CD4-positive, alpha-beta T cell treated with Interleukin-21 for 1 hour (primary cell): ENCODE measurements at places on chromosomes 5 and 9.

DNA sequence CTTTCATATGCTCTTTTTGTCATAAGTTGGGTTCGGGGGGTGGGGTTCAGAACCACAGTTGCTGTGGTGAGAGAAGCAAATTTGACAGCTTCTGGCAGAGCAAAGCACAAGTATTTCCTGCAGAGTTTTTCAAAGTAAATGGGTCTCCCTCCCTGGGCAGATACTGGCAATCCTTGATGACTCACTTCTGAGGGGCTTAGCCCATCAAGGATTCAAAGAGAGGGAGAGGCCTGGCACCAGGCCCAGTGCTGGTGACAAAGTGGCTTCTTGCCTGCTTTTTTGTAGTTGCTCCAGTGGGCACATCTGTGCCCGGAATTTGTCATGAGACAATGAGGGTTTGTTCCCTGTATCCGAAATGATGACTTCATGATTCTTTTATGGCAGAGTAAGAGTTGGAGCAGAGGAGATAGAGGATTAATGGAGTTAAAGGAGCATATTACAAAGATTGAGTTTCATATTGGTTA, 46.6 kb upstream of the TNC start:
- DNase-seq, result no peak

- DNase-seq, result no peak
Observed at GRCh38 chr5:123701511-123702200, 189.7 kb downstream of the CSNK1G3 start.

DNA sequence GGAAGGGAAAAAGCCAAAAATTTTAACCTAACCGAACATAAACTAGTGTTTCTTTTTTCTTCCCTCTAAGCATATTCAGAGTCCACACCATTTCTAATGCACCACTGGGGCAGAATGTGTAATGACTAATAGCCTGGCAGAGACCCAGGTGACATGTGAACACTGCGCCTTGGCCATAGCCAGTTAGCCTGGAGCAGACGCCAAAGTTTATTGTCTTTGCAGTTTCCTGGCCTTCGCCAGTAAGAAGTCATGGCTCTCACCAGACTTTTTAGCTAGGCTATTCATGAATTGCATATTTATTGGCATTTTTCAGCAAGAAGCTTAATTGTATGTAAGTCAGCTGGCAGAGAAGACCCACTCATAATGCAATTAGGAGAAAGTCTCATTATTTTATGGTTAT, 182.8 kb upstream of the SLC27A6 start:
- DNase-seq, result no peak

DNA sequence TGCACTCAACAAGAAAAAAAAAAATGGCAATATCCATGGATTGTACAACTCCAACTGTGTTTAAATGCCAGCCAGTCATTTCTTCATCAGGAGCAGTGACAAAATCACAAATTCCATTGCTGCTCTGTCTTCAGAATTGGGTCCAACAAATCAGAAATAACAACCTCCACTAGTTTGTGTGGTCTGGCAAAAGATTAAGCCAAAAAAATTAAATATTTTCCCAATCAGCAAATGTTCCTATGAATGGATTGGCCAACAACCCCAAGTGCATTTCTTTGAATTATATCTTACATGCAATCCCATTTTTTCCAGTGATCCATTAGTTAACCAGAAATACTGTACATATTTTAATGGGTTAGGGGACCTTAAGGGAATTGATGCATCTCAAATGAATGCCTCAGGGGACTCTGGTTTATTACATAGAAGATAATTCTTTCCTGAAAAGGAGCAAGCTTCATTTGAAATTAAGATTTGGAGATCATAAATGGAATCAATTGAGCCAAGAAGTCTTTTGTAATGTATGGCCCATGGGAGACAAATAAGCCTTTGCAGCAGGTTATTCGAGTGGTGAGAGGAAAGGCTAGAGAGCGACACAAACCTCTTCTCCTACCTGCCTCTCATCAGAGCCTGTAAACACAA, 131.8 kb downstream of the TLE1 start:
- no peak for DNase-seq

- no peak for DNase-seq
Observed at GRCh38 chr9:83304686-83305085, 233.5 kb downstream of the FRMD3 start.

DNA sequence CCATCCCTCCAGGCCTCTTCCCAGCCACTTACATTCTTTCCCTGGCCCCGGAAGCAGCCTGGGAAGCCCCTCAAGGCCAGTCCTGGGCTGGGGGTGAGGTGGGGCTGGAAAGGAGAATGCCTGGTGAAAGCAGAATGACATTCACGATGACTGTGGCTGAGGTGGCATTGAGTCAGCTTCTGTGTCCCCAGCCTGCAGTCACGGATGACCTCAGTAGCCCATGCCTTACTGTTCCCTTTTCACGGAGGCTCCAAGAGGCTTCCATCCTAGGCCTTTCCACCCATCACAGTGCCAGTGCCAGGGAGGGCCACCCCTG, 2.7 kb downstream of the PRDM12 start:
- DNase-seq, result no peak

DNA sequence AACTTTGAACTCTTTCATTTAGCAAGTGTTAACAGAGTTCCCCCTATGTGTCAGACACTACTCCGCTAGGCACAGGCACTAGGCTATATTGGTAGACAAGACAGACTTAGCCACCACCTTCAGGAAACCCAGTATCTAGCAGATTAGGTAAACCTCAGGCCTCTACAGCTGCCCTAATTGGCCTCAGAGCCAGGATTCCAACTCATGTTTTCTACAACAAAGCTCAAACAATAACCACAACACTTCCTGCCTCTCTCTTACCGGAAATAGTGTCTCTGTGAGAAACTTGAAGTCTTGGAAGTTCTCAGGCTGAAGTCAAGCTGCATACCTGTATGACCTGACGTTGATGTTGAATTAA, 116.6 kb upstream of the SLC44A1 start:
- DNase-seq, result peak; percentile 84

- no peak for DNase-seq
Observed at GRCh38 chr5:9454012-9454481, 91.8 kb downstream of the SEMA5A start.

DNA sequence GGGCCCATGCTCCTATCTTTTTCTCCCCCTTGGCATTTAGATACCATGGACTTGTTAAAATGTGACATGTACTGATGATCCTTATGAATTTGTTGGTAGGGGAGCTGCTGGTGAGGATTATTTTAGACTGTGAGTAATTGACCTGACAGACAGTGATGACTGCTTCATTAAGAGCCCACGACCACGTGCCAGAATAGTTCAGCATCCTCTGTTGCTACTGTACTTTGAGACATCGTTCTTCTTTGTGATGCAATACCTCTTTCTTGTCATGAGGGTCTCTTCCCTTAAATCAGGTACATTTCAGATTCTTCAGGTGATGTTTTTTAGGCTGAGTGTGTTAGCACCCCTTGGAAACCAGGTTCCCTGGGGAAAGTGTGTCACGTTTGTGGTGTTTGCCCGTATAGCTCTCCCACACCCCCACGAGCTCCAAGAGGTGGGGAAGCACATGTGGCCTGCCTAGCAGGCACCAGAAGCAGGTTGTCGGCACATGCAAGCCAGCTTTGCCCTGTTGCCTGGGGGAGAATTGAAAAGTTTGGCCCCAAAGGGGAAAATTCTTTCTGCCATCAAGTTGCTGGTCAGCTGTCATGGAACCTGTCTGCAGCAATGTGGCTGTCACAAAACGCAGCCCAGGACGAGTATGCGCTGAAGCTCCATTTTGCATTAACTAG, 25.1 kb downstream of the QRFP start:
- no peak for DNase-seq

- no peak for DNase-seq
Observed at GRCh38 chr9:103658156-103658555, 436.0 kb upstream of the SMC2 start.

- DNase-seq, result no peak
Observed at GRCh38 chr5:168713051-168713450, 133.9 kb upstream of the PANK3 start.

DNA sequence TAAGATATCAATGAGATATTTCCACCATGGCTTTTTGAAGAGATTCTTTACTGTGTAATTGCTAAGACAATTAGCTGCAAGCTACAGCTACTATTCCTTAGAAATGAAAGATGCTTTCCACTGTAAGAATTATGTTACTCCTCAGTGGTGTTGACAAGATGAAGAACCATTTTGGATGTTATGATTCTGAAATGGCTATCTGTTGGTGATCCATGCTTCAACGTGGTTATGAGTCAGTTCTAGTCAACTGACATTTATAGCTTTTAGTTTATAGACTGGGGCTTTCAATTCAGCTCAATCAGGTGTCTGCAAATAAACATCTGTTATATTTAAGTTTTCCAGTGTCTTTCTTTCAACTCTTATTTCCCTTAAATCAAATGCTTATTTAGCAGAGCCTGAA, 93.7 kb downstream of the SGCD start:
- DNase-seq, result no peak

DNA sequence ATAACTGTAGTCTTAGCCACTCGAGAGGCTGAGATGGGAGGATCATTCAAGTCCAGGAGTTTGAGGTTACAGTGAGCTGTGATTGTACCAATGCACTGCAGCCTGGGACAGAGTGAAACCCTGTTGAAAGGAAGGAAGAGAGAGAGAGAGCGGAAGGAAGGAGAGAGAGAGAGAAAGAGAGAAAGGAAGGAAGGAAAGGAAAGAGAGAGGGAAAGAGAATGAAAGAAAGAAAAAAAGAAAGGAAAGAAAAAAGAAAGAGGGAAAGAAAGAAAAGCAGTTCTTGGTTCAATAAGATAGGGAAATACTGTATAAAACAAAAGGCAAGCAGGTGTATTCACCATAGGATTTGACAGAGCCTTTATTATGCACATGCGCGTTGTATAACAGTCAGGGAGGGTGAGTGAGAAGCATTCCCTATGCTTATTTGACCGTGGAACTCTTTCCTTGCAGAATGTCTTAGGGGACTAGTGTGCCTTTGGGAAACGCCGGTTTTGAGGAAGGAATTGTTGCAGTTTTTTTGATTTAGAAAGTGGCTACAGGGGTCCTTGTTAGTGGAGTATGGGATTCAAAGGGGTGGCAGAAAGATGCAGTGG, 42.0 kb downstream of the GSN start:
- DNase-seq, result no peak

DNA sequence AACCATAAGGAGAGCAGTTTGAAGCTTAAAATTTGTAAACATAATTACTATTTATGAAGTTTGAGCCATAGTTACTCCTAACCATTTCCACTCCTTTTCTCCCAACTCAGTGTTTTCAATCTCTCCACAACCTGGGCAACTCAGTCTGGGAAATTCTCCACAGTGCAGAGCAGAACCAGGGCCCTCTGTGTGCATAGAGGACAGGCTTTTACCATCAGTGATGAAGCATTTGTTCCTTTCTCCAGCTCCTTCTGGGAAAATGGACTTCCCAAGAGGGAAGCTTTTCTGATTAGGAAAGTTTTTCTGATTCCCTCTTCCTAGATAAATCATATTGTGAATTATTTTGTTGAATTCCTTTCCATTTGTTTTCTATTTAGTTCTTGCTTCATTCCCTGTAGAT, 132.3 kb upstream of the MPDZ start:
- DNase-seq, result no peak

DNA sequence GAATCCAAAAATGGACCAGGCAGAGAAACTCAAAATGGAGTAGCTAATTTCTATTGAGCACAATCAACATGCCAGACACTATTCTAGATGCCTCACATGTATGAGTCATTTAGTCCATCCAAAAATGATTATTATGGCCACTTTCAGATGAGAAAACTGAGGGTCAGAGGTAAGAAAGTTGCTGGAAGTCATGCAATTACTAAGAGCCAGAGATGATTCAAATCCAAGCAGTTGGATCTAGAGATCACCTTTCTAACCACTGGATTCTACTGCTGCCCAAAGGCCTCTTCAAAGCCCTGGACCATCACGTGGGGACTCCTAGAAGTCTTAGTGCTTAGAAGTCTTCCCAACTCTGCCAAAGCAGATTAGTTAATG, 51.8 kb upstream of the HMHB1 start:
- no peak for DNase-seq

- DNase-seq, result no peak
Observed at GRCh38 chr5:174523311-174524071, 200.9 kb upstream of the MSX2 start.

DNA sequence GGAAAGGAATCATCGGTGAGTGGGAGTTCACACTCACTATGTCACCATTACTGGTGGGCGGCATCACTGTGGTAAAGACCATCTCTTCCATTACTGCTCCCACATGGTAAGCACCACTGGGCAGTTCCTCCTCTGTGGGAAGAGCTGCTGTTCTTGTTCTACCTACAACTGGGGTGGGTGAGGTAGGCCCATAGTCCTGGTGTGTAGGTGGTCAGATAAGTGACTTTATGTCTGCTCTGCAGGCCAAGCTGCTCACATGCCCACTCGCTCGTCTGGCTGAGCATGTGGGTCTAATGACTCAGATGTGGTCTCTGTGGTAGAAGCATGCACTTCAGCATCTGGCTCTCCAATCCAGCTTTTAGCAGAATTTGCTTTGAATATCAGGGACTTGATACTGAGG, 82.9 kb downstream of the TMEM215 start:
- no peak for DNase-seq

DNA sequence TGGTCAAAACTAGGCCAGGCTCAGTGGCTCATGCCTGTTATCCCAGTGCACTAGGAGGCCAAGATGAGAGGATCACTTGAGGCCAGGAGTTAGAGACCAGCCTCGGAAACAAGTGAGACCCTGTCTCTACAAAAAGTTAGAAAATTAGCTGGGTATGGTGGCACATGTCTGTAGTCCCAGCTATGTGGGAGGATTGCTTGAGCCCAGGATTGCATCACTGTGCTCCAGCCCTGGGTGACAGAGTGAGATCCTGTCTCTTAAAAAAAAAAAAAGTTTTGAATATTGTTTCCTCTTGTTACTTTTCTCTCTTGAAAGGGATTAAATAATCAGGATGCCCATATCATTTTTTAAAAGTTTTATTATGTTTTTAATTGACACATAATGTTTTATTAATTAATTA, 7.6 kb downstream of the ARHGEF37 start:
- DNase-seq, result no peak

DNA sequence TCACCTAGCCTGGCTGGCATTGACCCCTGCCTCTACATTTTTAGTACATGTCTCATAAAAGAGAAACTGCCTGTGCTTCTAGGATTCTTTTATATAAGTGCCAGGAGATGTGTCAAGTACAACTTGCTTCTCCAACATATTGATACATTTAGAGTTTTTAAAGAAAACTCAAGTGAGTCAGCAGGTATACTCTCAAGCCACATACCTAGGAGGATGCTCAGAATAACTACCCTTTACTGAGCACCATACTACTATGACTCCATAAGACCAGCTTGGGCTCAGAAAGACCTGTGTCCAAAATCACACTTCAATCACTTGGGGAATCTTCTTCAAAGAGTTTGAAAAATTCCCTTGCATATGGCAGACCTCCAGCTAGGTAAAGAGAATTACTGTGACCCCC, 389.8 kb upstream of the SLC24A2 start:
- DNase-seq, result no peak

DNA sequence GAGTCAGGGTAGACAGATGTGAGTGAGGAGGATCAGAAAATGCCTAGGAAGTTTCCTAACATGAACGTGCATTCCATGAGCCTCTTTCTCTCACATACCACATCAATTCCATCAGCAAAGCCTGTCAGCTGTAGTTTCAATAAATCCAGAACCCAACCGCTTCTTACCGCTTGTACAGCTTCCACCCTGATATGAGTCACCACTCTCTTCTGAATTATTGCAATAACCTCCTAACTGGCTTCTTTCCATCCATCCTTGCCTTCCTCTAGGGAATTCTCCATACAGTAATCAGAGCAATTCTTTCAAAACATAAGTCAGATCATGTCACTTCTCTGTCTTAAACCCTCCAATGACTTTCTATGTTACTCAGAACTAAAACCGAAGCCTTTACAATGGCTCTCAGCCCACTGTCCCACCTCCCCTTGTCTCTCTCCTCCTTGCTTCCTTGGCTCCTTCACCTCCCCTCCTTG, 8.1 kb upstream of the RAD23B start:
- DNase-seq, result no peak

- DNase-seq, result no peak
Observed at GRCh38 chr9:124296094-124296493, 38.3 kb downstream of the NEK6 start.
